Stomach (tissue), 19 donors: ENCODE measurements at places on chromosomes 5 and 9. TPM values are rescaled to one million over a fixed set of nuclear protein-coding genes. Genes with fewer than 3 reads are reported as not detected.

DDX4 gene
- not detected for total RNA-seq

GPRIN1 gene
- total RNA-seq = 1.4 TPM

DNA sequence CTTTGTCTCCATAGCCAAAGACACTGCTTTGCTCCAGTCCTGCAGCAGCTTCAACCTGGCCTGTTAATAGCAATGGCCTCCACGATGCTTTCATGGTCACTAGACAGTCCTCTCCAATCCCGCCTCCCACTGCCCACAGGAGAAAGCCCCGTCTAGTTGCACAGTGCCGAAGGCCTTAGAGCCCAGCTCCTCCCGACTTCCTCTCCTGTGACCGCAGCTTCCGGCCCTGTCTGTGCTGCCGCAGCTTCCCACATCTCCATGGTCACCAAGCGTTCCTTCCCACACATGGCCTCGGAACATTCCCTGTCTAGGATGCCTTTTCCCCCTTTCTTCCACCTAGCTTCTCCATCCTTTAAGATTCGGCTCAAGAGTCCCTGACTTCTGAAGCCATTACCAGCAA, 23.4 kb downstream of the PCA3 start:
- H3K4me1 ChIP-seq = no peaks in the 10 kb centered on the region
- H3K27me3 ChIP-seq = no peaks in the 10 kb centered on the region
- H3K36me3 ChIP-seq = no peaks in the 10 kb centered on the region
- DNase-seq = no peak

- peaks cover 8% of the 10 kb centered on the region for H3K27me3 ChIP-seq
- H3K4me3 ChIP-seq = peak overlapping the region; percentile 46
- no peaks in the 10 kb centered on the region for H3K36me3 ChIP-seq
- peak overlapping the region; percentile 59 for H3K27ac ChIP-seq
Observed at GRCh38 chr5:140145818-140146522, 20.2 kb downstream of the IGIP start.

GRCh38 chr9:114486205-114486963, 18.9 kb downstream of the WHRN start:
- H3K4me3 ChIP-seq = no peak overlapping the region
- no peaks in the 10 kb centered on the region for H3K27me3 ChIP-seq
- H3K4me1 ChIP-seq = peaks cover 7% of the 10 kb centered on the region
- no peak for DNase-seq
- no peaks in the 10 kb centered on the region for H3K36me3 ChIP-seq

DNA sequence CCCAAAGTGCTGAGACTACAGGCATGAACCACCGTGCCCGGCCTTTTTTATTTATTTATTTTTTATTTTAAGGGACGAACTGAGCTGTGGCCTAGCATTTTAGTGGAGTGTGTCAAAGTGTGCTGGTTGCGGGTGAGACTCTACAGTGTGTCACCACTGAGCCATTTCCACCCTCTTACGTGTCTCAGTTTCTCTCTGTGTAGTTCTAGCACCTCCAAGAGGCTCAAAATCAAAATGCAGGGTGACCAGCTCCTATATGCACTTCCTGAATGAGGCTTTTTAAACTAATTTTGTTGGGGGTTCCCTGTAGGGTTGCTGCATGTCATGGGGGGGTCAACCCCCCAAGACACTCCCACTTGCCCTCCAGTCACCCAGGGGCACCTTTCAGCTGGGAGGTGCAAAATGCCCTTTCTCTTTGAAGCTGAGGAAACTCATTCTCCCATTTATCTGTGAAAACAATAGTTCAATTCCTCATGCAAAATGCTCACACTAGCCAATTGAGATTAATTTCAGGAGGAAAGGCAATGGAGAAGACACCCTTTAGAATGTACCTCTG, 69.3 kb downstream of the COL15A1 start:
- H3K4me3 ChIP-seq = no peak overlapping the region
- no peaks in the 10 kb centered on the region for H3K27me3 ChIP-seq
- H3K4me1 ChIP-seq = no peaks in the 10 kb centered on the region
- H3K36me3 ChIP-seq = peaks cover 22% of the 10 kb centered on the region
- no peak overlapping the region for H3K27ac ChIP-seq
- no peak for DNase-seq

DNA sequence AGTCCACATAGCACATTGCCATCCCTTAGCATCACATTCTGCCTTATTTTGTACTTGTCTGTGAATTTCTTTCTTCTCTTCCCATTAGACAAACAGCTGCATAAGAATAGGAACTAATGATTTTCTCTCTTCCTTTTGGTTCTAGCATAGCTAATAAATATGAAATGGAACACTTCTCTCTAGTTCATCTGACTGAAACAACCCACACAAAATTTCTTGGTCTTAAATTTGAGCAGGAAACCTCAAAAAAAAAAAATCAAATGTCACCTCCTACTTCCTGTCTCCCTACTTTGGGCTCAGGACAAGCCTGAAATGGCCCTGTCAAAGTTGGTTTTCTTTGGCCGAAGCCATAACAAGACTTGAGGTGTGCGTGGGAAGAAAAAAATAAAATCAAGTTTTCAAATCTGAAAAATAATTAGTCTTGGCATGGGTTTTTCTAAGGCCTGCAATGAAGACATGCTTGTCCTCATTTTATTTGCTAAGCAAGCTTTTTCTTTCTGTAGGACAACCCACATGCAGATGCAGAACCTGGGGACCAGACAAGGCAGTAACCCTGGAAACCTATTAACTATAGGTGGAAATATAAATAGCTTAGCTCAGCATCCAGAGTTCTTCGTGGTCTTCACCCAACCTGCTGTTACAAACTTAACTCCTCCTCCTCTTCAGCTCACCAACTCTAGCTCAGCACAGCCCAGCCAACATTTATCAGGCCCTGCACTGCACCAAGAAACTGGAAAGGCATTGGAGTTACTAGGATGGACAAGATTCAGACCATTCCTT, 523.5 kb upstream of the KLF4 start:
- no peaks in the 10 kb centered on the region for H3K4me1 ChIP-seq
- H3K36me3 ChIP-seq = no peaks in the 10 kb centered on the region
- no peaks in the 10 kb centered on the region for H3K27me3 ChIP-seq
- no peak for DNase-seq
- H3K27ac ChIP-seq = no peak overlapping the region

DNA sequence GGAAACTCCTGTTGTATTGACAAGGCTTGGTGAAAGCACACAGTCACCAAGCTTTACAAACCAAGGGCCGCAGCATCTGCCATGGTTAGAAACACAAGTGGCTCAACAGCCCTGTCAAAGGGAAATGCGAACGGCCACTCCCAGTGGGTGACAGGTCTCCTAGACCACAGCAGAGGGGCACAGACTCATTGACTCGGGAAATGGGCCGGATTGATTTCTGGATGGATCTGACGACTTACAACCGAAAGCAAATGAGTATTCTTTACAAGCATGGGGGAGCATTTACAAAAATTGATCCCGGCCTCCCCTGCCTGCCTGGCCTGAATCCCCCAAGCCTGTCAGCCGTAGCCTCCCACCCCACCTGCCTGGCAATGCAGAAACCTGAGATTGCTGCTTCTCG, 48.2 kb downstream of the ADAMTS2 start:
- no peak for DNase-seq
- H3K27ac ChIP-seq = no peak overlapping the region

DNA sequence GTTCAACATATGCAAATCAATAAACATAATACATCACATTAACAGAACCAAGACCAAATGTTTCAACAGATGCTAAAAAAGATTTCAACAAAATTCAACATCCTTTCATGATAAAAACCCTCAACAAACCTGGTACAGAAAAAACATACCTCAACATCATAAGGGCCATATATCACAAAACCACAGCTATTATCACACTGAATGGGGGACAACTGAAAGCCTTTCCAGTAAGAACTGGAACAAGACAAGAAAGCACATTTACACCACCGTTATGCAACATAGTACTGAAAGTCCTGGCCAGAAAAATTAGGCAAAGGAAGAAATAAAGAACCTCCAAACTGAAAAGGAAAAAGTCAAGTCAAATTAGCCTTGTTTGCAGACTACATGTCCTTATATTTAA, 93.6 kb downstream of the DTWD2 start:
- no peak overlapping the region for H3K27ac ChIP-seq
- no peaks in the 10 kb centered on the region for H3K27me3 ChIP-seq
- no peaks in the 10 kb centered on the region for H3K36me3 ChIP-seq
- no peaks in the 10 kb centered on the region for H3K4me1 ChIP-seq
- H3K4me3 ChIP-seq = no peak overlapping the region

DNA sequence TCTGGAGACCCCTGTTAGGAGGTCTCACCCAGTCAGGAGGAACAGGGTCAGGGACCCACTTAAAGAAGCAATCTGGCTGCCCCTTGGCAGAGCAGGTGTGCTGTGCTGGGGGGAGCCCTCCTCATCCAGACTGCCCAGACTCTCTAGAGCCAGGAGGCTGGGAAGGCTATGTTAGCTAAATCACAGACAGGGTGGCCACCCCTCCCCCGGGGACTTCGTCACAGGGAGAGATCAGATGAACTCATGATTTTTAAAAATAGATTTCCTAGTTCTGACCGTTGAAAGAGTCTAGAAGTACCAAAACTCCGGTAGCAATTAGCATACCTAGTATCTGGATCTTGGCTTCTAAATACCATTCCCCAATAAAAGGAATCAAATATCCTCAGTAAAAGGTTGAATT, 35.0 kb upstream of the FOXB2 start:
- no peak overlapping the region for H3K27ac ChIP-seq
- H3K27me3 ChIP-seq = no peaks in the 10 kb centered on the region
- DNase-seq = no peak
- no peaks in the 10 kb centered on the region for H3K4me1 ChIP-seq

DNA sequence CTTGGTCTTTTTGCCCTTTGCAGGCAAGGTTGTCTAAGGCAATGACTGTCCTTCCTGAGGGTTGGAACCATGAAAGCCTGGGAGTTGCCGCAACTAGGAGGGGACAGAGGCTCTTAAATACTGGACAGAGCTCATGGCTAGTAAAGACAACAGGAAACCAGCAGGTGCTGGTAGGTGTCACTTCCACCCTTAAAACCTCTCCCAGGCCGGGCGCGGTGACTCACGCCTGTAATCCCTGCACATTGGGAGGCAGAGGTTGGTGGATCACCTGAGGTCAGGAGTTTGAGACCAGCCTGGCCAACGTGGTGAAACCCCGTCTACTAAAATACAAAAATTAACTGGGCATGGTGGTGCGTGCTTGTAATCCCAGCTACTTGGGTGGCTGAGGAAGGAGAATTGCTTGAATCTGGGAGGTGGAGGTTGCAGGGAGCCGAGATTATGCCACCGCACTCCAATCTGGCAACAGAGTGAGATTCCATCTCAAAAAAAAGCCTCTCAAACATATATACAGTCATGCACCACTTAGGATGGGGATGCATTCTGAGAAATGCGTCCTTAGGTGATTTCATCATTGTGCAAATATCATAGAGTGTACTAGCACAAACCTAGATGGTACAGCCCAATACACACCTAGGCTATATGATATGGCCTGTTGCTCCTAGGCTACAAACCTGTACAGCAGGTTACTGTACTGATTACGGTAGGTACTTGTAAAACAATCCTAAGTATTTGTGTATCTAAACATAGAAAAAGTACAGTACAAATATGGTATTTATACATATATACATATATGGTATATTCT, 102.7 kb downstream of the HSPA4 start:
- no peaks in the 10 kb centered on the region for H3K36me3 ChIP-seq
- H3K27me3 ChIP-seq = no peaks in the 10 kb centered on the region
- H3K4me3 ChIP-seq = no peak overlapping the region
- H3K27ac ChIP-seq = no peak overlapping the region
- H3K4me1 ChIP-seq = peaks cover 11% of the 10 kb centered on the region

- DNase-seq = peak; percentile 71
- H3K27ac ChIP-seq = no peak overlapping the region
- H3K27me3 ChIP-seq = no peaks in the 10 kb centered on the region
- H3K36me3 ChIP-seq = no peaks in the 10 kb centered on the region
- no peaks in the 10 kb centered on the region for H3K4me1 ChIP-seq
- no peak overlapping the region for H3K4me3 ChIP-seq
Observed at GRCh38 chr5:74903165-74903787, 37.1 kb upstream of the FAM169A start.

DNA sequence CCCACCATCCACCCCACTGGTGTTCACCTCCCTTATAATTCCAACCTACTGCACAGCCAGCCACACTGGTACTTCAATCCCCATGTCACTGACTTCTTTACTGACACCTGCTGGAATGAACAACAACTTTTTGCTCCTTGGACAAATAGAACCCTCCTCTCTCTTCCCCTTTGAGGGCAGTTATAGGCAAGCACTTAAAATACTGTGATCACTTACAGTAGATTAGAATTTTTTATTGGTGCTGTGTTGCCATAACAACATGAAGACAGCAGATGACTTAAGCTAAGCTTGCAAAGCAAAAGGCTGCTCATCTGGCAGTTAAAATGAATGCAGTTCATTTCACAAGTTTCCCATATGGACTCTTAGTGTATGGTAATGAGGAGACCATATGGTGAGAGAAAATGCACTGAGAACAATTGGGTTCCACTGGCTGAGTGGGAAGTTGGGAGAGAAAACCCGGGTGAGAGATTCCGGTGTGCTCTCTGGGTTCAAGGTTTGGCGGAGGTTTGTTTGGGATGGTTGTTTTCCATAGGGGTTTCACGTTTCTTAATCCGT, 374.3 kb downstream of the EBF1 start:
- no peaks in the 10 kb centered on the region for H3K36me3 ChIP-seq
- DNase-seq = no peak
- no peak overlapping the region for H3K4me3 ChIP-seq
- no peaks in the 10 kb centered on the region for H3K27me3 ChIP-seq

DNA sequence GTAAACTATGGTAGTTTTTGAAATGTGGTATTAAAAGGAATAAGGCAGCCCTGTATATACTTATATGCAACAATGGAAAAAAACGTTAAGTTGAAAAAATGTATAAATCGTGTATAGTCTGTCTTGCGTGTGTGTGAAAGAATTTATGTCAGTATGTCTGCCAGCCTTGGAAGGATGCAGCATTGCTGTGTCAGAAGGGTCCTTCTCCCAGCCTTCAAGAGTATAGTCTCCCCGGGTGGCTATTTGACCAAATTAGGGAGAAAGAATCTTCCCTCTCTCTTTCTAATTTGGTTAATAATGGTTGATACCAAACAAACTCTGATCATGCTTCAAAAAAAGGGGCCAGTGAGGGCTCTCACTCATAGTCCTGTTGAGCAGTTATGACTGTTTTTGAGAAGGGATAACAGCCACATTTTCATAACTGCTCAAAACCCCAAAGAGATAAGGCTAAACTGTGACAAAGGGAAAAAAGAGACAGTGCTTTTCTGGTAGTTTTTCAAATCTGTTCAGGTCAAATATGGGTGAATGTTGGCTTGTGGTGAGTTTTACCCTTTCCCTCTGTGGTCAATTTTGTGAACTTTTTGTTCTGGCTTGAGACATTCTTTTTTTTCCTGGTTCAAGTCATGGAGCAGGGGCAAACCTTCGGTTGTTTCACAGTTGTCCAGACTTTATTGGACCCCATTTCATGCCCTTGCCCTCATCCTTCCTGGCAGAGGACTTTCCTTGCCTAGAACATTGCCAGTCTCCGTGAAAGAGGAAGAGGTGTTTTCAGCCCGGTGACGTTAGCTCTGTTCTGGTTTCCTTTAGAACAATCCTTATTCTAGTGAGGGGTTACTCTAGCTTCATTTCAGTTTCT, 21.0 kb downstream of the SNX30 start:
- no peaks in the 10 kb centered on the region for H3K27me3 ChIP-seq
- H3K4me3 ChIP-seq = no peak overlapping the region
- DNase-seq = peak; percentile 45
- H3K36me3 ChIP-seq = no peaks in the 10 kb centered on the region
